CD8-positive, alpha-beta T cell (primary cell): ENCODE measurements at places on chromosomes 1 and 21. TPM values are rescaled to one million over a fixed set of nuclear protein-coding genes. Genes with fewer than 3 reads are reported as not detected.
A peak's percentile ranks its signal among the peaks of the same experiment; 100 is the strongest.

The PIGV gene
- total RNA-seq: 9.5 TPM

The EDN2 gene
- total RNA-seq: 0.75 TPM

The FOXO6 gene
- total RNA-seq: 1.4 TPM

The SH2D2A gene
- total RNA-seq: 85.6 TPM

The SPRR3 gene
- not detected for total RNA-seq

The PITHD1 gene
- total RNA-seq: 112 TPM

The CNIH4 gene
- 28.6 TPM for total RNA-seq

DNA sequence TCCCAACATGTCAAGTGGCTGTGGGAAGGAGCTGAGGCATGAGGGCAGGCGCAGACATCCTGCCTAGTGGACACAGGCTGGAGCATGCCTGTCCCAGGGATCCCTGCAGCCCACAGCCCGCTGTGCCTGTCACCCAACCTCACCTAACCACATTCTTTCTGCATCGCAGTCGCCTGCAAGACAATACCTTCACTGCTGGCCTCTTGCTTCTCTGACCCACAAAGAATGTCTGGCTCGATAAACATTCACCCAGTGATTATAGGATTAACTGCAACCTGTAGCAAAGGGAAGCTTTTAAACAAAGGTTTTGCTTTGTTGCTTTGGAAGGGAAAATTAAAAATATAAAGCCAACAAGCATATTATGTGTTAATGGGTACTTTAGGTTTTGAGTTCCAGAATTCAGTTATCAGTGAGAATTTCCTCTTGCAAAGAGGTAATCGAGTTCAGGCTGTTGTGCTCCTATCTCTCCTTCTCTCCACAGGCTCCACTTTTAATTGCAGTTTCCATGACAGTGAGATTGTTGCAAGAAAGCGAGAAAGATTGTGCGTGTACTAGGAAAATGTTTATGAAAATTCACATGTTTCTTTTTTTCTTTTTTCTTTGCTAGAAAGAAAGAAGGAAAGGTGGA, 40.0 kb upstream of the ZNF648 start:
- no peak for DNase-seq

- no peak for DNase-seq
These were observed 62.3 kb downstream of the KAZN start for GRCh38 chr1:14660801-14661200.

DNA sequence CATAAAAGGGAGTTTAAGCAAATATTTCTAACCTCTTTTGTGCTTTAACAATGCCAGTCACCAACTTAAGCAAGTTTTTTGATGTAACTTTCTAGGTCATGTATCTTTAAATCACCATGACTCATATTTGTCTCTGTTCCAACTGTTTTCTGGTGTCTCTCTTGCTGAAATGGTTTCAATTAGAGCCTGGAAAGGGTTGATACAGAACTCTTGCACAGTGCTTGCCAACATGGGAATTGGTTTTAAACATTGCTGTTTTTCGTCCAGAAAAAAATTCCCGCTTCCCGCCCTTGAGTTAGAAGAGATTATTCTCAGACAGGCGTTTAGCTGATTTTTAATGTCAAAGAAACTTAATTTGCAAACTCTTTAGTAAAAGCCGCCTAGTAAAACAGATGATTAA, 46.4 kb upstream of the SLC22A15 start:
- DNase-seq: no peak

- DNase-seq: no peak
These were observed 32.1 kb downstream of the LAMC2 start for GRCh38 chr1:183218027-183218618.

- peak; percentile 48 for DNase-seq
These were observed 5.5 kb upstream of the AGTRAP start for GRCh38 chr1:11730429-11730891.

GRCh38 chr1:16063226-16063829, 10.1 kb downstream of the FAM131C start:
- no peak for DNase-seq

DNA sequence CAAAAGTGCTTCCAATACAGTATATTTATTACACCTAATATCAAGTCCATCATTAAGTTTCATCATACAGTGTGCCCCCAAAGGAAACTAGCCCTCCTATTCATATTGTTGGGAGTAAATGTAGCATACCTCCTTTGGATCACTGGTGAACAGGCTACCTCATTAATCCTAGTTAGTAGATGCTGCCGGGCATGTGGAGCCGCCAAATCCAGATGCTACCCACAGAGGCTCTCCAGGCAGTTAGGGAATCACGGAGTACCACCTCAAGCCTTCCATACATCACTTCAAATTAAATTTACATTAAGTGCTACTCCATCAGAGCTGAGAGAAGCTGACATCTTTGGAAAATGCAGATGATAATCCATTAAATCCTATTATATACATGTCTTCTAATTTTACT, 121.7 kb upstream of the FOXD3 start:
- DNase-seq: no peak

- DNase-seq: no peak
These were observed 394.3 kb downstream of the NTNG1 start for GRCh38 chr1:107535091-107535490.

- no peak for DNase-seq
These were observed 10.5 kb downstream of the MIIP start for GRCh38 chr1:12029720-12030339.

DNA sequence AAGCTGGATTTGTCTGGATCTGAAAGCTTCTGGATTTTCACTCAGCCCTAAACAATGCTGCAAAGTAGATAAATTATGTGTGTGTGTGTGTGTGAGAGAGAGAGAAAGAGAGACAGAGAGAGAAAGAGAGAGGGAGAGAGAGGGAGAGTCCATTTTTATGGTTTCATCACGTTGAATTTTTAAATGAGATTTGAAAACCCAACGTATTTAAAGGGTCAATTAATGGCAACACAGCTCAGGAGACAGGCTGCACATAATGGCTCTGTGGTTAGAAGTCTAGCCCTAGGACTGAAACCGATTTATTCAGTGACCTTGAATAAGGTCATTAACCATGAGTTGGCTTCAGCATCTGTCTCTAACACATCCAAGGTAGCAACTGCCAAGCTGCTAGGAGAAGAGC, 35.3 kb upstream of the FMN2 start:
- no peak for DNase-seq

- no peak for DNase-seq
These were observed 51.4 kb upstream of the GPR157 start for GRCh38 chr1:9180111-9180819.

DNA sequence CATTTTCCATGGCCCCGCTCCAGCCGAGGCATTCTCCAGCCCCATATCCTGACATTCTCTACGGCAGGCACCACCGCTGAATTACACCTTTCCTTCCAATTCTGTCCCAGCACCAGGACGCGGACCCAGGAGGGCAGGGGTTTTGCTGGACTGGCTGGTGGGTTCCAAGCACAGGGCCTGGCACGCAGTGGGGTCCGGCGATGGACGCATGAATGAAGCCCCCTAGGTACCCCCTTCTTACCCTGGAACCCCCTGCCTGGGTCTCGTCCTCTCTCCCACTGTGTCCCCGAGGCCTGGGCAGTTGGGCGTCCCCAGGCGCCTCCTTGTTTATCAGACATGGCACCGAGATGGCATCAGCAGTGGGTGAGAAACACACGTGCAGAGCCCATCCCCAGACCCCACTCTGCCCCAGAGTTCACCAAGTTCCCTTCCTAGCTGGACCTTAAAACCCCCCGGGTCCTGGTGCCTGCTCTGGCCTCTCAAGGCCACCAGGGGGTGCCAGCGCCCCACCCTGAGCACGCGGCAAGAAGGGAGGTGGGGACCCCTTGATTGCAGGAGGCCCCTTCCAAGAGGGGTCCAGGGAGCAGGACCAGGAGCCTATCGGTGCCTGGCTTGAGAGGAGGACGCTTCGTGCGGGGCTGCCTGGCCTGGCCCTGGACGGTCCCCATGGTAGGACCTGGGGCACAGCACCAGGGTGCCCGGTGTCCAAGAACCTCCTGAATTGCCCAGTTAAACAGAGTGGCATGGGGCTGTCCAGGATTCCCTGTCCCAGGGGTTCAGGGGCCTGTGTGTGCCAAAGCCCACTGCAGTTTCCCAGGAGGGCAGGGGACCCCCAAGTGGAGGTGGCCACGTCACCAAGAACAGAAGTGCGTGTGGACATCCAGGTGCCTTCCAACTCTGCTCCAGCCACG, 46.1 kb downstream of the MEGF6 start:
- peak; percentile 60 for DNase-seq

DNA sequence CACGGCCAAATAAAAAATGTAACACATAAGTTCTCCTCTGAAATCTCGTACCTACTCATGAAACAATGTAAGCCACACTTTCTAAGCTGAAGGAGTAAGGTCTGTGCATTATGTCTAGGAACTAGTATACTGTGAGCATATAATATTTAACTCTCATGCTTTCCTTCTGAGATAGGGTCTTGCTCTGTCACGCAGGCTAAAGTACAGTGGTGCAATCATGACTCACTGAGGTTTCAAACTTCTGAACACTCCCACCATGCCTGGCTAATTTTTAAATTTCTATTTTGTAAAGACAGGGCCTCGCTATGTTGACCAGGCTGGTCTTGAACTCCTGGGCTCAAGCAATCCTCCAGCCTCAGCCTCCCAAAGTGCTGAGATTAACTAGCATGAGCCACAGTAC, 71.3 kb downstream of the AHCTF1 start:
- DNase-seq: no peak

- no peak for DNase-seq
These were observed 52.3 kb downstream of the COL18A1 start for GRCh38 chr21:45457161-45457831.

- no peak for DNase-seq
These were observed 113.8 kb upstream of the ARHGEF16 start for GRCh38 chr1:3340548-3341235.

DNA sequence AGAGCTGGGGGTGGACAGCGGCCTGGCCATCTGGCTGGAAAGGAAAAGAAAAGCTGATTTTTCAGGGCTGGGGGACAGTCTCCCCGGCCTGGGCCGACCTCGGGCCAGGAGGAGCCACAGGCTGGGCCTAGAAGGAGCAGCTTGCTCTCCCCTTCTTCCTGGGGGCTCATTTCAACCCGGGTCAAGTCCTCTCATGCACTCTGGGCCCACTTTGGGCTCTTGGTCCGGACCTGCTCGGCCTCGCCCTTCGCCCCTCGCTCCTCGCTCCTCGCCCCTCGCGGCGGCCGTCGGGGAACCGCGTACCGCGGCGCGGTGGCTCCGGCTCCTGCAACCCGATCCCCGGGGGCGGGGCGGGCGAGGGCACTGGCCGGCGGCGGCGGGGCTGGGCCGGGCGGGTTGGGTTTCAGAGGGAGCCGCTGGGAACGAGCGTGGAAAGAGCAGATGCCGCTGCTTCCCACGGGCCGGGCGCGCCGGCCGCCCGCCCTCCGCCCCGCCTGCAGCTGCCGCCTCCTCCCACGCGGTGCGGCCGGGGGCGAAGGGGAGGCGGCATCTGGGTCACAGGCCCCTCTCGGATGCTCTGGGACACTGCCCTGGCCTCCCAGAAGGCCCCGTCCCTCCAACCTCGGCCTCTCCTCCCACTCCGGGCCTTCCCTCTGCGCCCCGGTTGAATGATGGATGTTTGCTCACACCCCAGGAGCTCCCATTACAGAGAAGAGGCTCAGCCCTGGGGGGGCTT, 6.6 kb downstream of the HEYL start:
- DNase-seq: no peak

DNA sequence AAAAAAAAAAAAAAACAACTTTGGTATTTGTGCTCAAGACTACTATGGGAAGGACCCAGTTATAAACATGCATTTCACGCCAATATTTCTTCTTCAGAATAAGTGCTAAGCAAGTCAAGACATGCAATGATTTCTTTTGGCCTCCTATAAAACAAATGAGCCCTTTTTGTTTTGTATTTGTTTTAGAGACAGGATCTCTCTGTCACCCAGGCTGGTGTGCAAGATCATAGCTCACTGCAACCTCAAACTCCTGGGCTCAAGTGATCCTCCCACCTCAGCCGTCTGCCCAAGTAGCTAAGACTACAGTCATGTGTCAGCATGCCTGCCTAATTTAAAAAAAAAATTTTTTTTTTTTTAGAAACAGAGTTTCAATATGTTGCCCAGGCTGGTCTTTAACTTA, 348.7 kb downstream of the PCP4 start:
- no peak for DNase-seq

GRCh38 chr1:157842939-157843338, 1.3 kb upstream of the CD5L start:
- DNase-seq: no peak

- no peak for DNase-seq
These were observed 81.4 kb downstream of the ASTN1 start for GRCh38 chr1:177082855-177083693.

DNA sequence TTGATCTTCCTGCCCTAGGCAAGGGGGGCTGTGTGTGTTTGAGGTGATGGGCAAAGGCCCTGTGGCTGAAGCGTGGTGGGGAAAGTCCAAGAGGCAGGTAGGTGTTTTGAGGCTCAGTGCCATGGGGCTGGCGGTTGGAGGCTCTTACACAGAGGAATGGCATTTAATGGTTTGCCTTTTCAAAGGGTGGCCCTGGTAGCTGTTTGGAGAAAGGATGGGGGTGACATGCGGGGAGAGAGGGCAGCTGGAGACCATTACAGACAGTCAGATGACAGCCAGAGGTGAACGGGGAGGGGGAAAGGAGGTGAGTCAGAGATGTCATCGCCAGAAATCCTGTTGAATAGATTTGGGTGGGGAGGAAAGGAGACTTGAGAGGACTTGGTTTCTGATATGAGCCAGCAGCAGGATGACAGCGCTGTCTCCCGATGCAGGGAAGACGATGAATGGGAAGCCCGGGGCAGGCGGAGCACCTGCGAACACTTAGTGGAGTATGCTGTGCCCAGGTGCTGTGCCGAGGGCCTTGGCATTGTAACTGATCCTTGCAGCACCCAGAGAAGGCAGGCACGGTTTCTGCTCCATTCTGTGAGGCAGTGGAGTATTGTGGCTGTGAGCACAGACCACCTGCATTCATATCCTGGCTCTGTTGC, 56.3 kb downstream of the MAN1C1 start:
- DNase-seq: no peak

DNA sequence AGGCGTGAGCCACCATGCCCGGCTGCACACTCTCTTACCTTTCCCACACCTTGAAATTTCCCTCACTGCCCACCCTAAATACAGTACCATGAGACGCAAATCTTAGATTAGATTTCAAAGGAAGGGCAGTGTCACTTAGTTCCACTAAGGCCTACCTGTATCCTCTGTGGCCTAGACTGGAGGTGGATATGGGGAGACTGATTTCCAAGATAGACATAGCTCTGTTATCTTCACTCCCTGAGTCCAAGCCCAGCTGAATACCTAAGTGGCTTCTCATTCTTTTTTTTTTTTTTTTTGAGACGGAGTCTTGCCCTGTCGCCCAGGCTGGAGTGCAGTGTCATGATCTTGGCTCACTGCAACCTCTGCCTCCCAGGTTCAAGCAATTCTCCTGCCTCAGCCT, 89.0 kb downstream of the SLC16A1 start:
- no peak for DNase-seq

- DNase-seq: no peak
These were observed 31.4 kb upstream of the BECN2 start for GRCh38 chr1:241926141-241926540.

- DNase-seq: no peak
These were observed 19.3 kb upstream of the SLC16A1 start for GRCh38 chr1:112975336-112975735.

- DNase-seq: no peak
These were observed 66.4 kb downstream of the NPHS2 start for GRCh38 chr1:179509384-179509783.

- DNase-seq: no peak
These were observed 75.8 kb downstream of the PCBP3 start for GRCh38 chr21:45719177-45719802.
